AG04450 (cell line): ENCODE measurements at places on chromosomes 1 and 21.

DNA sequence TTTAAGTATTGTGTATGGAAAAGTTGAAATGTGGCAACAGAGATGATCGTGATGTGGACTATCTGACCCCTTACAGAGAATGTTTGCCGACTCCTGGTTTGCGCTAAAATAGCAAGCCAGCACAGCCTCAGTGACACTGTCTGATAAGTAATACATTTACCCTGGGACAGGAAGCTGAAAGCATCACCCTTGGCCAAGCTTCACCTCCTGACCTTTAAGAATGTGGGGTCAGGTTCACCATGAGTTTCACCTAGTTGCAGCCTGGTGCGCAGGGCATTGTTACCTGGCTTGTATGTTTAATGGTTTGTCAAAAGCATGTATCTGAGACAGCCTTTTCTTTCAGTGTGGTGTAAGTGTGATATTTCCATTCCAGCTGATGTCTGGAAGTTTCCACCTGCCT, 29.2 kb downstream of the TRAF5 start:
- DNase-seq = no peak

- DNase-seq = no peak
These were observed 7.9 kb downstream of the COX20 start for GRCh38 chr1:244843148-244843978.

DNA sequence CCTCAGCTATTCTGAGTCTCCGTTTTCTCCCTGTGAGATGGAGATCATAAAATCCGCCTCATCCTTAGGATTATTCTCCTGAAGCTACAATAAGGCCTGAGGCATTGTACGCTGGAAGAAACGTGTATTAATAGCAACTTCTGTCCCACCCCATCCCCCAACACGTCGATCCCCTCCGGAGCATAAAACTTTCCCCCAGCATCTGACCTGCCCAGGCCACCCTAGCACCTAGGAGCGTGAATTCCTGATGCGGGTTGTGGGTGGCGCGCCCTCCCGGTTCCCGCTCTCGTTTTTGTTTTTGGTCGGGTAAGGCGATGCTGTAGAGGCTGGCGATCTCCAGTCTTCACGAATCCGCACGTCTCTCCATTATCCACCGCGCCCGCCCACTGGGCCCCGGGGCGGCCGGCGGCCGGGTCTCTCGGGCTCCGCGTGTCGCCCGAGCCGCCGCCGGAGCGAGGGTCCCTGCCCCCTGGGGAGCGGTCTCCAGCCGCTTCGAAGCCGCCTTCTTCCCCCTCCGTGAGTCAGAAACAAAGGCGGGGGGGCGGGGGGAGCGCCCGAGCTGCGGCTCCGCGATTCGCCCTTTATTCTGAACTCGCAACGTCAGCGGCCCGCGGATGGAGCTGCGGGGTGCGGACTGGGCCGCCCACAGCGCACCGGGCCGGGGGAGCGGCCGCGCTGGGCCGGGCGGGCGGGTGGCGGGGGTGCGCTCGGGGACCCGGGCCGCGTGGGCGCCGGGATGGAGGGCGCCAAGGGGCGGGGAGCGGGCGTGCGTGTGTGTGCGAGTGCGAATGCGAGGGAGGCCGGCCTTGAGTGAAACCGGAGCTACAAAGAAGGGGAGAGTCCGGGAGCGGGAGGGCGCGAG, at the start of gene PLEKHO1:
TSS of gene PLEKHO1 (plus strand) at position 646 of the 862 bp plus-strand sequence. CDS start 342 bp downstream, outside the sequence.
- DNase-seq = no peak

DNA sequence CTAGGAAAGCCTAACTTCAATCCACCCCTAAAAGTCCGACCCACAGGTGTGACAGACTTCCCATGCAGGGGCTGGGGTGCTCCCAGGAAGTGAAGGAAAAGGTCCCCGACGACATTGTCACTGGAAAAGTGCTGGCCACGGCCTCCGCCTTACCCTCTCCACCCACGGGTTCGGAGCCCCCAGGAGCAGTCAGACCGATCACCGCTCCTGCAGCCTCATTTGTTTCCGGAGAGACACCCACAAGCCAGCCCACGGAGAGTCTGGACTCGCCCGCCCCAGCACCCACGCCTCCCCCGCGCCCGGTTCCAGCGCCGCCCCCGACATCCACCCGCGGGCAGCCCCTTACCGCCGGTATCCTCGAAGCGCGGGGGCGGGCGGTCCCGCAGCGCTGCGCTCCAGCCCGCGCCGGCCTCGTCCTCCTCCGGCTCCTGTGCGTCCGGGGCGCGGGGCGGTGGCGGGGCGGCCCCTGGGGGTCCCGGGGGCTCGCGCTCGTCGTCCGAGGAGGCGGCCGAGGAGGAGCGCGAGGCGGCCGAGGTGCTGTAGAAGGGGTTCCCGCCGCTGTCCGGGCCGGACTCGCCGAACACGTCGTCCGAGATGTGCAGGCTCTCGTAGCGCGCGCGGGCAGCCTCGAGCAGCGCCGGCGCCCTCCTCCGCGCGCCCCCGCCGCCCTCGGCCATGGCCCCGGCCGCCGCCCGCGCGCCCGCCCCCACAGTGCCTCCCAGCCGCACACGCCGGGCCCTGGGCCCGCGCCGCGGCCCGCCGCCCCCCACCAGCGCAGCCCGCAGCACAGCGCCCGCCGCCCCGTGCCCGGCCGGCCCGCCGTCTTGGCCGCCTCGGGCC, 660 bp downstream of the PGBD5 start:
- no peak for DNase-seq

- DNase-seq = no peak
These were observed 14.6 kb downstream of the SDC3 start for GRCh38 chr1:30893776-30894507.

DNA sequence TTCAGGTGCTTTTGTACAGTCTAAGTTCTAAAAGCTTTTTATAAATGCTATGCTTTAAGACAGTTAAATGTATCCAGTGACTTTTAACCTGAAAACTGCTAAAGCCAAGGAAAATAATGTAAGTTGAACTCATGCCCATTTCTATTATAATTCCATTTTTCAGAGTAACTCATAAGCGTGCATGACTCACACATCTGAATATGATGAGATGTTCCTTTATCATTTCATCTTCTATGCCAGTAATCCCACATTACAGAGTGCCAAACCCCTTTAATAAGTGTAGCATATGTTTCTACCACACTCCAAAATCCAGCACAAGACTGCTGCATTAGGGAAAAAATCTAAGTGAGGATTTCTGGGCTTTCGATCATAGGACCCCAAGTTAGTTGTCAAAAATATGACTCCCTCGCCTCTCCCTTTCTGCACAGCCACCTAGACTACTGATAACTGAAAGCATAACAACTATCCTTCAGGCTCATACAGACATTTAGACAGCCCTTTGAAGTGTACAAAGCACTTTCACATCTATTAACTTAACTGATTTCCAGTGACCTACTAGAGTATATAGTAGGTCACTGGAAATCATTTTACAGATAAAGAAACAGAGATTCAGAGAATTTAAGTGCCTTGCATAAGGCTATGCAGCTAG, 45.3 kb downstream of the JAK1 start:
- DNase-seq = no peak

DNA sequence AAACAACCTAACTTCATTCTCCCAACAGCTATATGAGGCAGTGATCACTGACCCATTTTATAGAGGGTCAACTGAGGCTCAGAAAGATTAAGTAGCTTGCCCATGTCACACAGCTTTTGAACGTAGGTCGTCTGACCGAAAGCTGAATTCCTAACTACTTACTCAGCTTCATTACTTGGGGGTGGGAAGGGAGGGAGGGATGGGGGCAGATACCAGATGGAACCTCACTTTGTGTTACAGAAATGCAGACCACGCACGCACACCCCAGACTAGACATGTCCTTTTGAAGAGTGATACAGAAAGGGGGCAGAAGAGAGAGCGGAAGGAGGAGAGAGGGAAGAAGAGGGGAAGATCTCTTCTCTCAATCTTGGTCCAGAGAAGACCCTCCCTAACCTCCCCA, 2.3 kb downstream of the ADGRB2 start:
- DNase-seq = peak; percentile 21

- no peak for DNase-seq
These were observed 183.7 kb upstream of the FAM78B start for GRCh38 chr1:166350490-166350889.

DNA sequence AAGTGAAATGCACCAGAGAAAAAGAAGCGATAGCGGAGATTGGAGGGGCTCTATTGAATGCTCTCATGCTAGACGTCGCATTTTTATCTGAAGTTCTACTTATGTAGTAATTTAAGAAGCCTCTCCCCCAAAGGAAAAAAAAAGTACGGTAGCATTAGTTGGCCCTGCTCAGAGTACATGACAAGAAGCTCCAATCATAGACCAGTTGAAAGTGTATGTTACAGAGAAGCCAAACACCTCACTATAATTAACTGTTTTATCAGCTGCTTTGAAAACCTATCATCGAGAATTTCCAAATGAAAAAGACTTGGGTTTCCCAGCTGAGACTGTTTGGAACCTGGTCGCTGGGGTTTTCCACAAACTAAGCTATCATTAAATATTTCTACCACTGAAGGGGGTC, 19.6 kb upstream of the OVAAL start:
- DNase-seq = no peak

DNA sequence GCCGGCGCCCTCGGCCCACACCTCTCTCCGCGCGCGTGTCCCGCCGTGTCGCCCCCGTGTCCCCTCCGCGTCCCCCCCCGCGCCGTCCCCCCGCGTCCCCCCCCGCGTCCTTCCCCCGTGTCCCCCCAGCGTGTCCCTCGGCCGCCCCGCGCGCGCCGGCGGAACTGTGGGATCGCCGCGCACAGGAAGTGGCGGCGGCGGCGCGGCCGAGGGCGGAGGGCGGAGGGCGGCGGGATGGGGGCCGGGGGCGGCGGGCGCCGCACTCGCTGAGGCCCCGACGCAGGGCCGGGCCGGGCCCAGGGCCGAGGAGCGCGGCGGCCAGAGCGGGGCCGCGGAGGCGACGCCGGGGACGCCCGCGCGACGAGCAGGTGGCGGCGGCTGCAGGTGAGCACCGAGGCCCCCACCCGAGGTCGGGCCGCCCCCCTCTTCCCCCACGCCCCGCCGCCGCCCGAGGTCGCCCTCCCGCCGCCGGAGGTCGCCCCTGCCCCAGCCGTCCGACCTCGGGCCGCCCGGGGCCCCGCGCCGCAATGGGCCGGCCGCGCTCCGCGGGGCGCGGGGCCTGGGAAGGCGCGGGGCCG, at the start of gene AGPAT3:
TSS of gene AGPAT3 (plus strand) at position 262 of the 578 bp plus-strand sequence. CDS start 94,459 bp downstream, outside the sequence.
- DNase-seq = no peak

GRCh38 chr1:178503849-178504248, 7.1 kb upstream of the CLEC20A start:
- no peak for DNase-seq

DNA sequence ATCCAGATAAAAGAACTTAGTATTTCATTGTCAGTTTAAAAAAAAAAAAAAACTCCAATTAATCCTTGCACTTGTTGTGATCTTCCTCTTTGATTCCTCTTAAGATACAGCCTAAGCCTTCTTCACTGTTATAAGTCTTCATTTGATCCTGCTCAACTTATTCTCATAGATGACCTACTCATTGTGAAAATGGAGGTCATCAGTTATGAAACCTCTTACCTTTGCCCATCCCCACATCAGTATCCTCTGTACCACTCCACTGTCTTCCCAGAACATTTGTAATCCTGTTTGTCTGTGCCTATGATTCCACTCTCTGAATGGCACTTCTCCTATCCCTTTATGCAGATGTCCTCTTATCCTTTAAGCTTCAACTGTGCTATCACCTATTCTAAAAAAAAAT, 28.0 kb downstream of the ODR4 start:
- DNase-seq = no peak

- no peak for DNase-seq
These were observed 4.9 kb downstream of the VWA1 start for GRCh38 chr1:1440262-1441001.

DNA sequence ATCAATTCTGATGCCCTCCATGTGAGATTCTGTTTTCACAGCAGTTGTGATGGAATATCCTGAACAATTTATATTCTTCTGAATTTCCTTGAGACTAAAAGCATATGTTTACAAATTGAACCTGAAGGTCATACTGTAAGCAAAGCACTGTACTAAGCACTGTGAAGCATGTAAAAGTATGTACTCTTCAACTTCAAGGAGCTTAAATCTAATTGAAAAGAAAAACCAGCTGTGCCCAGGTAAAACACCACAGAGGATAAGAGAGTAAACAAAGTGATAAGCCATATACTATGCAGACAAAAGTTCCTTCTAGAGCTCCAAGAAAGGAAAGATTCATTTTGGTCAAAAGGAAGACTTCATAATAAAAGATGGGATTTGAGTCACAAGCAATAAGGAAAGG, 71.9 kb downstream of the TTLL7 start:
- no peak for DNase-seq

GRCh38 chr1:151616505-151616849, 4.6 kb downstream of the SNX27 start:
- DNase-seq = no peak

- DNase-seq = no peak
These were observed 918 bp downstream of the MIB2 start for GRCh38 chr1:1616045-1616790.

- DNase-seq = no peak
These were observed 37.8 kb upstream of the GBP5 start for GRCh38 chr1:89310505-89310904.

DNA sequence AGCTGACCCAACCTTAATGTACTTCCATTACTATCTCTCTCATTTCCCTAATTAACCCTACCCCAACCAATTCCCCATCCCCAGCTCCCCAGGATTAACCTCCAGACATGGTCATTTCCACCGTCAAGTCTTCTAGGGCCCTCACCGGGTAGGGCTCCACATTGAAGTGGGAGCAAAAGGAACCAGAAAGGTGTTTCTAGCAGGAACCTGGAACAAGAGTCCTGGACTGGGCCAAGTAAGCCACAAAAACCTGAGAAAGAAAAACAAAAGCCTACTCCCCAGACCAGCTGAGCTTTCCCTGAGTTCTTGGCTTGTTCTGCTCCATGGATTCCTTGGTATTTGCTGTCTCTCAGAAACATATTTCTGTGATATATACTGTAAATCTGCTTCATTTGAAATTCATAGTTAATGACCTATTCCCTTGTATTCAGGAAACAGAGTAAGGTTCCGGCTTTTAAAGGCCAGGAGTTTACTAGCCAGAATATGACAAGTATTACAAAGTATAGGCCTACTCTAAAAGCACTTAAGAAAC, 58.4 kb downstream of the SYF2 start:
- DNase-seq = no peak

DNA sequence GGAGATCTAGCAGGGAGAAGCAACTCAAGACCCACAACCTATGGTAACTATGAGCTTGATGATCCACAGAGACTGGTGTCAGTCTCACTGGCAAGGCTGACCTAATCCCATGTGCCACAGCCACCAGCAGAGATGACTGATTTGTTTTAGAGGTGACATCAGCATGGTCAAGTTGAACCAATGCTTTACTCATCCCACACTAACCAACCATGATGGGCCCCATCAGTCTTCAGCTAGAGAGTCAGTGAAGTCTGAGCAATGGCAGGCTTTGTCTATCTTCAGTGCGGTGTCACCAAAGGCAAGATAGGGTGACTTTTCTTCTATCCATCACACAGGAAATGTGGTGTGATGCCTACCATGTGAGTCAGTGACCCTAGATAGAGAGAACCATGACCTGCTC, 1470.7 kb downstream of the NCAM2 start:
- no peak for DNase-seq

- no peak for DNase-seq
These were observed 156.5 kb downstream of the HLX start for GRCh38 chr1:221035662-221036153.

- no peak for DNase-seq
These were observed 296.9 kb upstream of the RUNX1 start for GRCh38 chr21:35345954-35346353.
